Neural crest cell (in vitro differentiated cells): ENCODE measurements at places on chromosomes 5 and 9.
A peak's percentile ranks its signal among the peaks of the same experiment; 100 is the strongest.

- DNase-seq: no peak
These were observed 44.4 kb upstream of the GRIA1 start for GRCh38 chr5:153445875-153446579.

- DNase-seq: no peak
These were observed 13.8 kb upstream of the ANXA1 start for GRCh38 chr9:73137914-73138313.

- peak; percentile 1 for DNase-seq
These were observed 105.1 kb downstream of the PHF2 start for GRCh38 chr9:93681269-93682154.

- no peak for DNase-seq
These were observed 1043.0 kb upstream of the C9orf72 start for GRCh38 chr9:28616310-28616709.

DNA sequence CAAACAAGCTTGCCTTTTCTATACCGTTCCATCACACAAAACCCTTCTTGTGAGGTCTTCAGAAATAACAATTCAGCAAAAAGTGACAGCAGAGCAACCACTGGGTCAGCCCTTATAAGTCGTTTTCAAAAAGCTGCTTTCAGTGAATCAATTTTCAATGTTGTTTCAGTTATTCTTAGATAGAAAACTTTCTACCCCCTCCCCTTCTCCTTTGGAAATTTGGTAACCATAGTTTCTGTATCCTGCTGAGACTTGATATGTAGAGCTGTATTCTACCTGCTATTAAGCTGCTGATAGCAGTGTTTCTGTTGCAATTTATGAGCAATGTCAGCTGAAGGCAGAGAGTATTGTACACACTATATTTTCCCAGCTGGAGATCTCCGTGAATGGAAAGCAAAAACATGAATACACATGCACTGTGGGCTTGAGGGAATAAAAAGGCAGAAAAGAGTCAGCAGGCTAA lies 75.7 kb downstream of the ZNF608 start:
- no peak for DNase-seq

- no peak for DNase-seq
These were observed 20.6 kb downstream of the FAM240B start for GRCh38 chr9:38699337-38699736.
